ENCODE measurements at places on chromosomes 16 and 17. TPM values are rescaled to one million over a fixed set of nuclear protein-coding genes. Genes with fewer than 3 reads are reported as not detected.

Gene KCNJ18
- total RNA-seq, result not detected

Gene EVPLL
- not detected for total RNA-seq

Gene BAHCC1
- 55.7 TPM for total RNA-seq

DNA sequence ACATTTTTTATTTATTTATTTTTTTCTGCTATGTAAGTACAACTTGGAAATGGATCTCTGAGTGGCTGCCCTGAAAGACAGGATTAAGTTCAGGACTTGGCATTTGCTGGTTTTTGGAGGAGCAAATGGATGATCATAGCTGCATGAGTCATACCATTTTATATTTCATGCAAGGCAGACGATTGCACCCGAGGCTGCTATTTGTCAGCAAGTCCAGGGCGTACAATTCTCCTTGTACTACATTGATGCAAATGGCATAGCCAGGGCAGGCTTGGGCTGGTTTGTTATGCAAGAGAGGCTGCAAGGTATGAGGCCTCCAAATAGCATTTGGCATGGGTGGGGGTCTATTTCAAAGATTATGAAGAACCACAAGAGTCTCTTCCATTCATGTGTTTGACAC, 81.2 kb upstream of the CACNG3 start:
- DNase-seq, result no peak
- no peak overlapping the region for H3K4me3 ChIP-seq
- H3K36me3 ChIP-seq, result no peaks in the 10 kb centered on the region
- no peaks in the 10 kb centered on the region for H3K27me3 ChIP-seq
- H3K27ac ChIP-seq, result no peak overlapping the region
- H3K4me1 ChIP-seq, result no peaks in the 10 kb centered on the region

DNA sequence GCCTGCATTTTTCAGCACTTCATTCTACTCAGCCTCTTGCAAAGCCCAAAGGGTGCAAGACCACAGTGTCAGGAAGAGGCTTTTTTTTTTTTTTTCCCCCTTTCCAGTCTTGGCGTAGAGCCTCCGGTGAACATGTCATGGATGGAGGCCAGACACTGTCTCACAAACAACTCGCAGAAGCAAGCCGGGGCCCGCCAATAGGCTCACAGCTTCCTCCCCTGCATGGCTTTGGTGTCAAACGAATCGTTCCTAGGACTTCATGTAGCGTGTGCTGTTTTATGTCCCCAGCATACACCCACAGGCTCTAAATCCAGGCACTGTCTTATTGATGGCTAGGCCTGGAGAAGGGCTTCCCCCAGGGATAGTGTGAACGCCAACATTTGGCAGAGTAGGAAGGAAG, 457.7 kb upstream of the MAF start:
- H3K27ac ChIP-seq, result no peak overlapping the region
- H3K36me3 ChIP-seq, result no peaks in the 10 kb centered on the region
- H3K27me3 ChIP-seq, result no peaks in the 10 kb centered on the region
- peaks cover 34% of the 10 kb centered on the region for H3K4me1 ChIP-seq

All from osteocyte (in vitro differentiated cells).